ENCODE measurements at places on chromosomes 4 and X.
A peak's percentile ranks its signal among the peaks of the same experiment; 100 is the strongest.

DNA sequence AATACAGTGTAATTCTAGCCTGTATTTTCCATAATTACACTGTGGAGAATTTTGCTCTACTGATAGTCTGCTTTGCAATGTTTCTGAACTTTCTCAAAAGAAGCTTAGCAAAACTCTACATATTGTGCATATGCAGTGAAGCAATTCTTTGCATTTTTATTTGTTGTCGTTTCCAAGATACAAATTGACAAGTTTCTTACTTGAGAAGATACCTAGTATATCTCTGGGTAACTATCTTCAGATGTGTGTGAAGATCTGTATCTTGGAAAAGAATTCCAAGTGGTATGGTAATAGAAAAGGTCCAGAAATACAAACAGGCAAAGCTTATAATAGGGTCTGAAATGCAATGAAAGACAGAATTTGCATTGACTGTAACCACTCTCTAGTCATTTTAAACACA, 1119.8 kb upstream of the INTU start:
- DNase-seq: no peak

DNA sequence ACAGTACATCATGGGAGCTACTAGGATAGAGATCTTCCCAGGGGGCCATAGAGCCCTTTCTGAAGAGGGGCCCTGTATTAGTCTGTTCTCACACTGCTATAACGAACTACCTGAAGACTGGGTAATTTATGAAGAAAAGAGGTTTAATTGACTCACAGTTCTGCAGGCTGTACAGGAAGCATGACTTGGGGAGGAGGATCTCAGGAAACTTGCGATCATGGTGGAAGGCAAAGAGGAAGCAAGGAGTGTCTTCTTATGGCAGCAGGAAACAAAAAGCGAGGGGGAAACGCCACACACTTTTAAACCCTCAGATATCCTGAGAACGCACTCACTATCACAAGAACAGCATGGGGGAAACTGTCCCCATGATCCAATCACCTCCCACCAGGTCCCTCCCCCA, 4.2 kb upstream of the SLC9A6 start:
- DNase-seq: no peak

DNA sequence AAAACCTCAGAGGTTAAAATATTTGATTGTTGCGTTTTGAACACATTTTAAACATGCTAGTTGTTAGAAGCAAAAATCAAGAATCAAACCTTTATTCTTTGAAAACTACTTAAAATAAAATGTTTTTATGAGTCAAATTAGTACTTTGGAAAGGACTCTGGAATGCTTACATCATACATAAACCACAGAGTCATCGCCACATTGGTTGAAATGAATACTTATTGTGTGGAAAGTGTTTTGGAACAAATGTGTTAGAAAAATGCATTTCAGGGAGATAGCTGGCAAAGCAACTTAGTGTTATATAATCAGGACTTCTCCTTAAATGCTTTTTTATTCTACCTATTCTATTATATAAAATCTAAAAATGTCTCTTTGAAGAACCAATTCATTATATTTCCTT, 49.4 kb upstream of the CAMK2D start:
- peak; percentile 84 for DNase-seq

GRCh38 chr4:19386786-19387185, 864.9 kb upstream of the SLIT2 start:
- DNase-seq: peak; percentile 64

DNA sequence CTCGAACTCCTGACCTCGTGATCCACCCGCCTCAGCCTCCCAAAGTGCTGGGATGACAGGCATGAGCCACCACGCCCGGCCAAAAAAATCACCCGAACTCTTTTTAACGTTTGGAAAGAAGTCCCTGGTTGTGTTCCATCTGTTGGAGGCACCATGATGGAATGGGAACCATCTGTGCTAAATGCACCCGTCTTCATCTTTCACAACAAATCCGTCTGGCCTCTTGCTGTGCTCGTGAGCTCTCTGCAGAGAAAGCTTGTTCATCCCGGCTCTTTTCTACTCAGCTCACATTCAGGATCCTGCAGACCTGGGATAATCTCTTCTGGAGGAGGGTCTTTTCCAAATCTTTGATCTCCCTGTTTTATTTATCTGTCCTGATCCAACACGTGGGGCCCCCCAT, 188.8 kb downstream of the CRLF2 start:
- DNase-seq: no peak

- no peak for DNase-seq
Measured at GRCh38 chr4:177265729-177266128, 43.9 kb upstream of the NEIL3 start.

GRCh38 chrX:122440832-122441231, 743.2 kb upstream of the GRIA3 start:
- no peak for DNase-seq

GRCh38 chrX:107673933-107674479, 45.7 kb downstream of the PRPS1 start:
- DNase-seq: peak; percentile 29

DNA sequence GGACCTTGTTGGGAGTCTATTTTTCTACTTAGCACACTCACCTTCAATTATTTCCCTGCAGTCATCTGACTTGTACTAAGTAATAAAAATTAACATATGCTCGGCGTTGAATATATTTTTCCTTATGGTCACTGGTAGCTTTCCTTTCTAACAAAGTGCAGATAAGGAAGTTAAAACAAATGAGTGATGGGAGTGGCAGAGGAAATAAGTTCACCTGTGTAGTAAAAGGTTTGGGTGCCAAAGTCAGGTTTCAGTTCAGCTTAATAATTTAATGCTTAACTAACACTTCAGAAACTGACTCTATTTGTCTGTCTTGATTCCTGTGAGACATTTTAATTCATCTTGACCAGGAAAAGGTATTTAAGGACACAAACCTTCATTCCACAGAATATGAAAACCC, 184.4 kb downstream of the PCDH7 start:
- no peak for DNase-seq

- no peak for DNase-seq
Measured at GRCh38 chrX:41029332-41029731, 55.9 kb upstream of the USP9X start.

DNA sequence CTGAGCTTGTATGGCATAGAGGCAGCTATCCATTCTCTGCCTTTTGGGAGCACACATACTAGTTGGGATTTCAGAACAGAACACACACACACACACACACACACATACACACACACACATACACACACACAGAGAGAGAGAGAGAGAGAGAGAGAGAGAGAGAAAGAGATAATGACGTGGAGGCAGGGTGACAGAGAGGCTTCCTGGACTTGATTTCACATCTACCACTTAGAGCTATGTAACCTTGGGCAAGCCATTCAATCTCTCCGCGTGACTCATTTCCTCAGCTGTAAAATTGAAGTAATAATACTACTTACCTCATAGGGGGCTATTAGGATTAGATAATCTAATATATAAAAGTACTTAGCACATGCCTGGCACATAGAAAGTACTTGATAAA, 12.3 kb upstream of the GRIA3 start:
- DNase-seq: peak; percentile 52

DNA sequence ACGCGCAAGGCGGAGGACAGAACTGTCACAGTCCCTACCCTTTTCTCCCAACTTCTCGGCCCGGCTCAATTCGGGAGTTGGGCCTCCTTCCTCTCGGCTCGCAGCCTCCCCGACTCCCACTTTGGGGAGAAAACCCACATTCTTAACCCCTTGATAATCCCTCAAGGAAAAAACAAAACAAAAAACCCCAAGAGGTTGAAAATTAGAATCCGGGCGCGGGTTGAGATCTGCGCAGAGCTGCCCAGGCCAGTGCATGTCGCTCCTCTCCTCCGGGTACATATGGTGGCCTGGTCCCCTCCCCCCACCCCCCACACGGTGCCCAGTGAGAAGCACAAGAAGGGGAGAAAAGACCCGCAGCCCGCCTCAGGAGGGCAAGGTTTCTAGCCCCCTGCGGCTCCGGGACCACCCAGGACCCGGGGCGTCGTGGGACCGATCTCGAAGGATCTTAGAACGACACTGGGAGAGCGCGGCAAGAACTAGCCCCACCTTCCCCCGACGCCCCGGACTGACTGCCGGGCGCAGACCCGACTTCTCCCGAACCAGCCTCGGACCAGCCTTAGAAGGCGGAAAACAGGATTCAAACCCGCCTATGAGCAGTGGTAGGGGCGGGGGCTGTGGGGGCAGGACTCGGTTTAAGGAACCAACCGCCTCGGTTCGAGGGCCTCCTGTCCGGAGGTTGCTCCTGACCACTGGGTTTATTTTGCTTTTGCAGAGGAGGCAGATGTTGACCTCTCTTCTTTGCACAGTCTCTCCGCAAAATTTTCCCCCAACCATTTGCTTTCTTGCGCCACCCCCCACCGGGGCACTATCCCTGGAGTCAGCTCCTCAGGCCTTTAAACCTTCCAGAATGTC, 2.5 kb upstream of the PDGFRA start:
- DNase-seq: peak; percentile 85

GRCh38 chrX:103254171-103254824, 657 bp downstream of the TCEAL8 start:
- peak; percentile 31 for DNase-seq

DNA sequence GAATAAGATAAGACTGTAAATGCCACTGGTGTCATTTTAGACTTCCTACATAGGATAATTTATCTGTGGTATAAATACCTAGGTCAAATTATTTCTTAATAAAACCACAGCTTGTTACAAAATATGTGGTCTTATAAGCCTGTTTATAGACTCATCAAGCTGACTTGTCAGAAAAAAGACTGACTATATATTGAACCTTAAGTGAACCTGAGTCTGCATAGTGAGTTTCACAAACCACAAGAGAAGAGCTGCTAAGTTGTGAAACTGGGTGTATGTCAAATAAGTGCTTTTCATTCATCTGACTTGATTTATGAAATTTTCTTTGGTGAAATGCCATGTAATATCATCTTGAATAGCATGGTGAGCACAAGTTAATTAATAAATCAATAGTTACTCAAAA, 48.4 kb upstream of the TMPRSS11A start:
- no peak for DNase-seq

DNA sequence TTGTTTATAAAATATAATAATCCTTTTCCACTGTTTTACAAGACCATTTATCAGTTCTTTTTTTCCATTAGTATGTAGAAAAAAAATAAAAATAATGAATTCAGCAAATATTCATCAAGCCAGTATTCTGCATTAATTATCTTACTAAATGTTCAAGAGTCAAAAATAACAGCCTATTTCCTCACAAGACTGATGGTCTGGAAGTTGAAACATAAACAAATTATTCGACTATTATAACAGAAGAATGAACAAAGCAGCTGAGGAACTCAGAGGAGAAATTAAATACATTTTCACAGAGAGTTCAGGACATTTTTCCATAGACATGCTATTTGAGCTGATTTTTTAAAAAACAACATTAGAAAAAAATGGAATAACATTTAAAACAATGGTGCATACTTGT, 2594.8 kb downstream of the ARAP2 start:
- no peak for DNase-seq

DNA sequence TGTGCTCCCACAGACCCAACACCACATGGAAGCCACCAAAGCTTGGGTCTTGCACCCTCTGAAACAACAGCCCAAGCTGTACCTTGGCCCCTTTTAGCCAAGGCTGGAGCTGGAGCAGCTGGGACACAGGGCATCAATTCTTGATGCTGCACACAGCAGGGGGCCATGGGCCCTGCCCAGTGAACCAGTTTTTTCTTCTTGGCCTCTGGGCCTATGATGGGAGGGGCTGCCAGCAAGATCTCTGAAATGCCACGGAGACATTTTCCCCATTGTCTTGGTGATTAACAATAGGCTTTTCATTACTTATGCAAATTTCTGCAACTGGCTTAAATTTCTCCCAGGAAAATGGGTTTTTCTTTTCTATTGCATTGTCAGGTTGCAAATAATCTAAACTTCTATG, 49.0 kb downstream of the SPANXA2 start:
- DNase-seq: no peak

GRCh38 chrX:63402106-63402505, 51.0 kb upstream of the SPIN4 start:
- no peak for DNase-seq
